GM19239 (cell line): ENCODE measurements at places on chromosomes 1 and 21.

DNA sequence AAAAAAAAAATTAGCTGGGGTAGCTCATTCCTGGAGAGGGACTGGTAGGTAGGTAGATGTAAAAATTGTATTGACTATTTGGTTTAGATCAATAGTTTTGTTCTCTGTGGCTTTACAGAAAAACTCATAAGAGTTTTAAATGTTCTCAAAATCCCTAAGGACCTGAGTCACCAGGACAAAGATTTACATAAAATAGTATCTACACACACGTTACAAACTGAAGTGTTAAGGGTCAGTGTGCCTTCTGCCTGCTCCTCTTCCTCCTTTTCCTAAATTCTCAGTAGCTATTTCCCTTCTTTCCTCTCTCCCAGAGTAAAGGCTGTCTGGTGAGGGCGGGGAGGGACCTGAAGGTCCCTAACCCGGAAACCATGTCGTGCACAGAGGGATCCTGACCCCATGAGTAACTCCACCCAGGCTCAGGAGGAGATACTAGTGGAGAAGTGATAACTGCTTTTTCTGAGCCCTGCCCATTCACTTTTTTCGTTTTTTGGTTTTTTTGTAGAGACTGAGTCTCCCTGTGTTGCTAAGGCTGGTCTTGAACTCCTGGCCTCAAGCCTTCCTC, 8.1 kb downstream of the PLEKHM2 start:
- no peak for DNase-seq

DNA sequence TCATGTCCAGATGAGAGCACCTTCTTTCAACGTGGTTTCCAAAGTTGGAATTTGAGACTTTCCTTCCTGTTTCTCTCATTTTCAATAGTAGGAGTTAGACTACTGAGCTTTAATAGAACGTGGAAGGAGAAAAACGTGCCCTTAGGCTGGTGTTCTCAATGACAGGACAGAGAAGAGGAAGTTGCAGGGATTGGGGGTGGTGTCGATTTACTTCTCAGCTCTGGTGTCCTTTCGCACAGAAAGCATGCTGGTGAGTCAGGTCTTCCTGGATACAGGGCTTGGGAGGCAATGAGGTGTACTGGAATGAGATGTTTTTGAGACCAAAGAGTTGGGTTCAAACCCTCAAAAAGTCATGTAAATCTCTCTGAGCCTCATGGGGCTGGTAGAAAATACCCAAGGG, 67.1 kb downstream of the HIVEP3 start:
- no peak for DNase-seq

DNA sequence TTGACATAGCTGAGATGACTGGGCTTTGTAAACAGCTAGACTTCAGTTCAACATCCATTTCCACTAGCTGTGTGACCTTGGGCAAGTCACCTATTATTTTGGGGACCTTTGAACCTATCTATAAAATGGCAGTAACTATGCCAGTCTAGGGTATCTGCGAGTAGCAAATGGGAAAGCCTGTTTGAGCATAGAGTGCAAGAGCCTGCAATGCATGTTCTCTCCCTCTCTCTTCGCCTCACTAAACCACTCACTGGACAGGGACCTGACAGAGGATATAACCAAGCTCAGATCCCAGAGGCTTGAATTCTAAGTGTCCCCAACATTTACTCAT, 39.7 kb downstream of the DPT start:
- no peak for DNase-seq

GRCh38 chr1:159829822-159830465, 3.3 kb downstream of the SLAMF8 start:
- no peak for DNase-seq

DNA sequence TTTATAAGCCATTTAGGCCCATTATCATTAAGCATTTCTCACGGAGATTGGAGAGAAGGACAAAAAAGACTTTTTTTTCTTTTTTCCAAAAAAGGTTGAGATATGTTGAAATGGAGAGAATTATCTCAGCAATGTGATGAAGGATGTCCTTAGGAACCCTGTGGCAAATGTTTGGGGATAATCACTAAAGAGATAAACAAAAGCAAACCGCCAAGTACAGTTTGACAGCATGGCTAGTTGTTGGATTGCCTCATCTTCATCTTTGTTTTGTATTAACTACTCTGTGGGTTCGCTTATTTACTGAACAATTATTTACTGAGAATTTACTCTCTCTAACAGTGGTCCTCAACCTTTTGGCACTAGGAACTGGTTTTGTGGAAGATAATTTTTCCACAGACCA, 97.4 kb upstream of the HP1BP3 start:
- DNase-seq = no peak

DNA sequence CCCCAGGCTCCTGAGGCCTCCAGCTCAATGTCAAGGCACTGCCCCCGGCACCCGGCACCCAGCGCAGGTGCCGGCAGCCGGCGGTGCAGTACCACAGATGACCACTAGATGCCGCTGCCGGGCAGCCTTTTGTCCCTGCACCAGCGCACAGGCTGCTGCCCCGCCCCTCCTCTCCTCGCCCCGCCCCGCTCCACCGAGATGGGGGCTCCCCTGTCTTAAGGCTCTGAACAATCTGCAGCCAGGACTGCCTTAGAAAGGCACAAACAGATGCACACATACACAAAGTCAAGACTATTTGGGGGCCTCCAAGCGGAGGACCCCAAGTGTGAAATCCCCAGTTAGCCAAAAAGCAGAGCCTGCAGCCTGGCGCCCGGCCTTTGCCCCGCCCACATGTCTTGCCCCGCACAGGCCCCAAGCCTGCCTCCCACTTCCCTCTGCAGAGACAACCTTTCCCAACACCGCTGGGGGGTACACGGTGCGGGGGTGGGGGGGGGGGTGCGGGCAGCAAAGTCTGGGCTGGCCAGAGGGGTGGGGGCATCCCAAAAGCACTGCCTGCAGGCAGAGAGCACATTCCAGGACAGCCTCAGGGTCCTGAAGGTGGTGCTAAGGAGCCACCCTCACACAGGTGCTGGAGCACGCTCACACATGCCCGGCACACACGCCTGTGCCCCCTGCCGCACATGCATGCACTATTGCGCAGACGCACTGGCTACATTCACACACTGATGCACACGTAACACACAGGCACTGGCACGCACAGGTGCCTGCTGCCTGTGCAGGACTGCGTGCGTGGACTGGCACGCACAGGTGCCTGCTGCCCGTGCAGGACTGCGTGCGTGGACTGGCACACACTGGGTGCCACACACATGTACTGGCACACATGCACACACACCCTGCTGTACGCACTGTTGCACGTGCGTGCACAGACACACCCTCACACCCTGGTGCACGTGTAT, 37.1 kb downstream of the ARHGEF16 start:
- DNase-seq = peak; percentile 93

GRCh38 chr1:194600716-194601115, 1414.3 kb upstream of the B3GALT2 start:
- no peak for DNase-seq

DNA sequence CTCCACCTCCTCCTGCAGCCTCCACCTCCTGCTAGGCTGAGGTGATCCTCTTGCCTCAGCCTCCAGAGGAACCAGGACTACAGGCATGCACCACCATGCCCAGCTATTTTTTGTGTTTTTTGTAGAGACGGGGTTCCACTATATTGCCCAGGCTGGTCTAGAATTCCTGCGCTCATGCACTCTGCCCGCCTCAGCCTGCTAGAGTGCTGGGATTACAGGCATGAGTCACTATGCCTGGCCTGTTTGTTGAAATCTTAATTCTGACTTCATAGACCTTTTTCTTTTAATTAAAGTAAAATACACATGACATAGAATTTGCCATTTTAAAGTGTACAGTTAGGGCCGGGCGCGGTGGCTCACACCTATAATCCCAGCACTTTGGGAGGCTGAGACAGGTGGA, 42.7 kb downstream of the FAAP20 start:
- no peak for DNase-seq

- DNase-seq = no peak
Measured at GRCh38 chr1:162420120-162420519, 8.2 kb upstream of the SH2D1B start.

DNA sequence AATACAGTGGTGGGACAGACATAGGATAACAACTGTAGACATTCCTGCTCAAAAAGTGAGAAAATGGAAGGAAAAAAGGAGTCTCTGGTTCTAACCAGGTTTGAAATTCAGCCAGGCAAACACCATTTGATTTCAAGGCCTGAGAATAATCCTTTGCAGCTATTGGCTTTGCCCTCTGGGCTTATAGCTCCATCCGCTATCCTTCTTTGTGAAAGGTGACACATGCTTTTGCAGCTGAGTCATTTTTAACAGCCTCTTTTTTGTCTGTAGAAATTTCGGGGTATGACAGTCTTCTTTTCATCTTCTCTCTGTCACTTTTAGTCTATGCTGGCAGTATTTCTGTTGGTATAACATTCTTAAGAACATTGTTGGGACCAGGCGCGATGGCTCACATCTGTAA, 16.2 kb downstream of the SDHC start:
- no peak for DNase-seq

DNA sequence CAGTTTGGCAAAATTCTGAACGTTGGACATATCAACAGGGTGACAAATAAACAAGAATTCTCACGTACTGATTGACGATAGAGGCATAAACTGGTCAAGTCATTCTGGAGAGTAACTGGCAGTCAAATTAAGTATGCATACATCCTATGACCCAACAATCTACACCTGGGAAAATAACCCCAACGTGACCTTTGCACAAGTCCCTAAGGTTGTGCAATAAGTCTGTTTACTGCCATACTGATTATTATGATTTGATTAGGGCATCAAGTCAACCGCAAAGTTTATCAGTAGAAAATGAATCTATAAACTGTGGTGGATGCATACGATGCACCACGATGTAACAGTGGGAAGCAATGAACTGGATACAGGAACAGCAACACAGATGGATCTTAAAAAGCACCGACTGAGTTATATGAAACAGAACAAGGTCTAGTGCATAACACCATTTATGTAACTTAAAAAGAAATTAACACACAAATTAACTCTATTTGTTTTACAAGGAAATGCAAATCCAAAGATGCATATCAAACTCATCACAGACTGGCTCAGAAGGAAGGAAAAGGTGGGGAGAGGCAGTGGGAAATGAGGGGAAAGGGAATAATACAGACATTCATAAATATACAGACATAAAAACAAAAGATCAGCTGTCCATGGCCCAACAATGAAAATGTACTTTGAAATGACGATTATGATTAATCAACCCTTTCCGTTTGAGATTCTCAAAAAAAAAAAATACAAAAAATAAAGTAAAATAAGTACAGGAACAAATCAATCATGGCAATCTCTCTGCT, 41.0 kb upstream of the SEC16B start:
- no peak for DNase-seq

DNA sequence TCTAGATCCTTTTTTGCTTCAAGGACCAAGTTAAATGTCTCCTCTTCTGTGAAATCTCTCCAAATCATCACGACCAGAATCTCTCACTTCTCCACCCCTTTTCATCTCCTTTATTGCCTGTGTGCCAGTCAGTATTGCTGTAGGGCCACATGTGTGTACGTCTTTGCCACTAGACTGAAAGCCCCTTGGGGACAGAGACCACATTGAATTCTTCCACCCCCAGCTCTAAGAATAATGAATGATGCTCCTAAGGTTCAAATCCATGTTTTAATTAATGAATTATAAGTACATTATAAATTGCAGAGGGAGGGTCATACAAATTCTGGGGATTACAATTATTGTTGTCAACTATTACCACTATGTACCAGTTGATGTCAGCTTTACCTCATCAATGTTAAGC, 343.8 kb downstream of the USP25 start:
- no peak for DNase-seq

DNA sequence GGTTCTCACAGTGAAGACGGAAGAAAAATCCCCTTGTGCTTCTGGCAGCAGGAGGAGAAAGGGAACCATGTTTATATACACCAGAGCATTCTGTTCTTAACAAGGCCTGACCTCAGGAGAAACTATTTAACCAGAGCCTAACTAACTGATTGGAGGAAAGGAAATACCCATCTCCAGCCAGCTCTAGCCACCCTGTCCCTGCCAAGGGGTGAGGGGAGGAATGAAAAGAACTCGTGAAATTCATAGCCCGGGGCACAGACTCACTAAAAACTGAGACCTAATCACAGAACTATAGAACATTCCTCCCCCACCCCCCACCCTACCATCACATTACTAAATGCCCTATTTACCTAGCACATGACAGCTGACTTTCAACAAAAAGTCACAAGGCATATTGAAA, 65.0 kb downstream of the KCNH1 start:
- DNase-seq = no peak

DNA sequence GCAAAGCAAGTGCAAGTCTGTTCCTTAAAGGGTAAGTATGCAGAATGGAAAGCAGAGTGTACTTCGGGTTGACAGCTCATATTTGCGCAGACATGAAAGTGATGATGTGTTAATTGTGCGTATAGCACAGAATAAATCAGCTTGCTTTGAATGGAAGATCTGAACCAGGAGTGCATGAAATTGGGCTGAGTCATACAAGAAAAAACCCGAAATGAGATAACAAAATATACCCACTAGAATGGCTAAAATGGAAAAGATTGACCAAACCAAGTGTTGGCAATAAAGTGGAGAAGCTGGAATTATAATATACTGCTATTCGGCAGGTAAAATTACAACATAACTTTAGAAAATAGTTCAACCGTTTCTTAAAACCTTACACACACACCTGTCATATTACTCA, 28.5 kb downstream of the CR1L start:
- no peak for DNase-seq

DNA sequence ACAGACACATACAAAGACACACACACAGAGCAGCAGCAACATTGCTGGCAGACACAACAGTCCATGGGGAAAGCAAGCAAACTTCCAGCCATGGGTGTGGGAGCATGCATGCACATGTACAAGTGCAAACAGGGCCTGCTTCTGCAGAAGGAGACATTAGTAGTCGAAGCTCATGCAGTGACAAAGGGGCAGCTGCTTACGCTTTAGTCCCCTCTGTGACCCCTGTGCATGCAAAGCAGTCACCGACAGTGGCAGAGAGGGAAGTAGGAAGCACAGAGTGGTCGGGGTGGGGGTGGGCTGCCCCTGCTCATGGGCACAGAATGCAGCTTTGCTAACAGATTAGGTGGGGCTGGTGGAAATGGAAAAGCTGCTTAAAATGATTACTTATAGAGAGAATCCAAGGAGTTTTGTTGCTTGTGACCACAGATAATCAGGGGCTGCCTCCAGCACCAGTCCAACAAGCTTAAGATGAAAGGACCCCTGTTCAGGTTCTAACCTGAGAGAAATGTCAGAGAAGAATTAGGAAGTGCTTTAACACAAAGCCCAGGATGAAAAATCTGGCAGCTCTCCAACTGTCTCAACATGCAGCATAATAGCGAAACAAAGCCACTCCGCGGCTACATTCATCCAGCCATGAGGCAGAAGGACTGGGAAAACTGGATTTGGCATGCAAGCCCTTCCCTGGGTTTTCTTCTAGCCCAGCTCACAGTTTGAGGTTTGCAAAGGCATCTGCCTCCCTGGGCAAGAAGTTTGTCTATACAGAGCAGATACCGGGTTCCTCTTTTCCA, 378.9 kb downstream of the KCNH1 start:
- DNase-seq = no peak

DNA sequence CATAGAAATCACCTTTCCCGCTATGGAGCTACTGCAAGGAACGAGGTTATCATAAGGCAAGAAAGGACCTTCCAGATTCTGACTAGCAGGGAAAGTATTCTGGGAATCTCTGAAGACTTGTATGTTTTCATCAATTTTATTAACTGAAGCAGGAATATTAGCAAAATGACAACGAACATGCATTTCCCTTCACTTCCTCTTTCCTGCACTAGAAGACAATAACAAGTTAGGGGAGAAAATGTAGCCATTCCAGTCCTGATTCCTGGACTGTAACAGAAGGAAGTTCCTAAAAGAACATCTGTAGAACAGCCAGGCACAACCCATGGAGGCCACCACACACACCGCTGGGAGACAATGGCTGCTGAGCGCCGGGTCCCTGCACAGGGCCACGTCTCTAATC, 106.8 kb downstream of the RAVER2 start:
- DNase-seq = no peak
